ENCODE measurements at places on chromosomes 11 and 22.

GRCh38 chr22:36818010-36818642 lies 1.3 kb upstream of the PVALB start:
- DNase-seq, result no peak

- peak; percentile 24 for DNase-seq
Observed at GRCh38 chr11:12206529-12206928, 96.1 kb downstream of the MICAL2 start.

DNA sequence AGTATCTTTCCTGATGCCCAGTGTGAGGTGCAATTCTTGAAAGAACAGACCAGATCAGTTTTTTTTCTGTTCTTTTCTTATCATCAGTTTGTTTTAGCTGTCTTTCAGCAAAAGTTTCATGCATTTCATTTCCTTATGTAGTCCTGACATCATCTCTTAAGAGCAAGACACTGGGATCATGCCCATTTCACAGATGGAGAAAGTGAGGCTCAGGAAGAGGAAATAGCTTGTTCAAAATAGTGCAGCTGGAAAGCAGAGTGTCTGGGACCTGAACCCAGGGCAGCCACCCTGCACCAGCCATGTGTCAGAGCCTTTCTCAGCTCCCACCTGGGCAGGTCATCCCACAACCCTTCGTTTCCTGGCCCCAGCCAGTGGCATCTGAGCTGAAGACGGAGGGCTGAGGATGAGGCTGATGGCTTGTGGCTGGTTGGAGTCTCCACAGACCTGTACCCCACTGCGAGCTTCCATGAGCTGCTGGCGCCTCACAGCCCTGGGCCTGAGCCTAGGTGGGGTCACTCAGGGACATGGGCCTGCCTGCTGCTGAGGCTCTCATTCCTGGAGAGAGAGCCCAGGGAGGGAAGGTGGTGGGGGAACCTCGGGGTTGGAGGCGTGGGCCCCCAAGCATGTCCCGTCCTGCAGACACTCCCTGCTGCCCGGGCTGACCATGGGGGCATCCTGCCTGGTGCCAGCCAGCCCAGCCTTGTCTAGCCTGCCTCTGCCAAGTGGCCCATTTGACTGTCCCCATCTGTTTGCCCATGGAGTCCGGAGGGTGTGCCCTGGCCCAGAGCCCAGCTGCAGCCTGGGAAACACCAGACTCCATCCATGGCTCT lies 61.8 kb downstream of the SMIM38 start:
- no peak for DNase-seq

DNA sequence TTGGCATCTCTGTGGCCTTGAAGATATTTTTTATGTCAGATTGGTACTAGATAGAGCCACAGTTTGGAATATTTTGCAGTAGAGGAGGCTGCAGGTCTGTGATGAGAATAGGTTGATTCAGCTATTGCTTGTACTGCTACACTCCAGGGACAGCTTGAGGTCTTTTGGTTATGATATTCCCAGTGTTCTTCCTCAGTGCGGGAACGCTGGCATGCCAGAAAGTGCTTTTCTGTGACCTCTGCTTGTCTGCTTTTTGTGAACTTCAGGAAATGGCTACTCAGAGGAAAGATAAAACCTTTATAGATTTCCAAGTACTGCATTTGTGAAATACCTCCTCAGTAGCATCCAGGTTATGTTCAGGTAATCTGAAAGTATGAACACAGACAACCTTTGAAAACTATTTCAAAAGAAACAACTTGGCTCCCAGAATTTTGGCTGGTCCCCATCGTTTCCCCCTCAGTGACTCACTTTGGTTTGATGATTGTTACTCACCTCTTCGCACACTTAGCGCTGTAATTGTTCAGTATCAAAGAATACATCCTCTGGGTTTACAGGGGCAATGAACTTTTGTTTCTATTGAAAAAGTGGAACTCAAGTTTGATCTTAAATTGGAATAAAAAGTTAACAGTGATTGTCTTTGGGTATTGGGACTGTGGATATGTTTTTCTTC lies 191.4 kb downstream of the HIPK3 start:
- no peak for DNase-seq

DNA sequence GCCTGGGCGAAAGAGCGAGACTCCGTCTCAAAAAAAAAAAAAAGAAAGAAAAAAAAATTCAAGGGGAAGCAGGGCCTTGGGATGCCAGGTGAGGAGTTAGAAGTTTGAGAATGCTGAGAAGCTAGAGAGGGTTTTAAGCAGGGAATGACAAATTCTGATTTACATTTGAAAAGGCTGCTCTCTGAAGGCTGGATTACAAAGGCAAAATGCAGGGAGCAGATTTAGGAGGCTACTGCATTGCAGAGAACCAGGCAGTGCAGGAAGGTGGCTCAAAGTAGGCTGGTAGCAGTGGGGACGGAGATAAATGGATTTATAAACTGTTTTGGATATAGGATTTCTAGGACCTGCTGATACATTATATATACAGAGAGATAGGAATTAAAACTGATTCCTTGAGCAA lies 66.6 kb downstream of the KCNC1 start:
- no peak for DNase-seq

GRCh38 chr22:29268511-29269229 lies 602 bp downstream of the EWSR1 start:
- DNase-seq, result peak; percentile 87

DNA sequence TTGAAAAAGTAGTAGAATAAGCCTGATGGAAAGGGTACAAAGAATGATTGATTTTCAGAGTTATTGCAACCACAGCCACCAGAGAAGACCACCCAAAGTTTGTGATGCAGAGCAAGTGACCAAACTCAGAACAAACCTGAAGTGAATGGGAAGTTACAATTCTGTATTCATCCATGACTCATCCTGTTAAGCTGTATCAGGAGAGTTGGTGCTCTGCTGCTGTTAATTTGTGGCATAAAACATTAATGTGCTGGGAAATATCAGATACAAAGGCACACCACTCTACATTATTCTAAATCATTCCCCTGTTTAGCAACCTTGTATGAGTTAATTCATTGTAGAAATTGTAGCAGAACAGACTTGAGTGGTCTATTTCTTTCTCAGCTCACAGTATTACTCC lies 19.6 kb upstream of the PDGFD start:
- DNase-seq, result no peak

DNA sequence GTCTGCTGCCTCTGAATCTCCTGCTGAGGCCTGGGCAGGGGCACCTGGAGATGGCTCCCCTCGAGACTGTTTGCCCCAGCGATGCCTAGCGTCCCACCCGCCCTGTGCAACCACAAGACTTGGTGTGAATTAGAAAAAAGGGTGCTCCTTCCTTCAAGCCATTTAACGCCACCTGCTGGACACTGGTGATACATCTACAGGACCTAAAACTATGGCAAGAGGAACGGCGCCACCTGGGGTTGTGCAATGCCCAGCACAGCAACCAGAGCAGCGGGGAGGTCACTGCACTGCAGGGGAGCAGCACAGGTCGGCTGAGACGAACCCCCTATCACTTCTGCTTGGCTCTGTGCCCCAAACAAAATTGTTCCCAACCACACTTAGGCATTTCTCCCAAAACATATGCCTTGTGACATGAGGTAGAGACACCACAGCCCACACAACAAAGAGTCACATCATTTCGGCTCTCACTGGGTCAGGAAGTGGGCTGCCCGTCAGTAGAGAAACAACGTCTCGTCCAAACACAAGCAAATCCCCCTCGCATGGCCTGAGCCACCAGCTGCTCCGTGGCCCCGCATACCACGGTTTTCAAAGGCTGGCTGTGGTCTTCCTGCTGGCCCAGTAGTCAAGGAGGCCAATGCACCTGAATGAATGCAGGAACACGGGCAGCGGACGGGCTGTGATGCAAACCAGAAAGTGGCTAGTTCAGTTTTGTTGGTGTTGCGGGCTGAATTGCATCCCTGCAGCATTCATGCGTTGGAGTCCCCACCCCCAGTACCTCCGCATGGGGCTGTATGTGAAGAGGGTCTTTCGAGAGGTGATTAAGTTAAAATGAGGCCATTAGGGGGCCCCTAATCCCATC lies 171.9 kb downstream of the SHANK2 start:
- peak; percentile 77 for DNase-seq

GRCh38 chr11:94678901-94679300 lies 89.3 kb upstream of the AMOTL1 start:
- DNase-seq, result no peak

GRCh38 chr11:123760894-123761293 lies 6.6 kb upstream of the OR6X1 start:
- no peak for DNase-seq

DNA sequence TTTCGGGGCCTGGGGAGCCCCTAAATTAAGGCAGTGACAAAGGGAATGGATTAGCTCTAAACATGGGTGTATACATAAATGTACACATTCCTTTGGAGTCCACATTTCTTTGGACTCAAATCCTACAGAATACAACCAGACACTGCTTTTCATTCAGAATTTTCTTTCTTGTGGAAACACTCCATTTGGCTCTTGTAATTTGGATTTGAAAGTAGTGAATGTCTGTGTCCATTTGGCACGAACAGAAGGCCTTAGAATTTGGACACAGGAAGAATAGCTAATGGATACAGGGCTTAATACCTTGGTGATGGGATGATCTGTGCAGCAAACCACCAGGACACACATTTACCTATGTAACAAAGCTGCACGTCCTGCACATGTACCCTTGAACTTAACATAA lies 399.5 kb downstream of the NELL1 start:
- no peak for DNase-seq

- DNase-seq, result no peak
Observed at GRCh38 chr11:84136926-84137325, 850.8 kb upstream of the CCDC90B start.

- no peak for DNase-seq
Observed at GRCh38 chr11:61153593-61154095, 7.6 kb downstream of the VPS37C start.

- DNase-seq, result peak; percentile 78
Observed at GRCh38 chr11:26820739-26821138, 98.9 kb upstream of the SLC5A12 start.

Data from GM03348 (cell line).